ENCODE measurements at places on chromosomes 4 and X.

DNA sequence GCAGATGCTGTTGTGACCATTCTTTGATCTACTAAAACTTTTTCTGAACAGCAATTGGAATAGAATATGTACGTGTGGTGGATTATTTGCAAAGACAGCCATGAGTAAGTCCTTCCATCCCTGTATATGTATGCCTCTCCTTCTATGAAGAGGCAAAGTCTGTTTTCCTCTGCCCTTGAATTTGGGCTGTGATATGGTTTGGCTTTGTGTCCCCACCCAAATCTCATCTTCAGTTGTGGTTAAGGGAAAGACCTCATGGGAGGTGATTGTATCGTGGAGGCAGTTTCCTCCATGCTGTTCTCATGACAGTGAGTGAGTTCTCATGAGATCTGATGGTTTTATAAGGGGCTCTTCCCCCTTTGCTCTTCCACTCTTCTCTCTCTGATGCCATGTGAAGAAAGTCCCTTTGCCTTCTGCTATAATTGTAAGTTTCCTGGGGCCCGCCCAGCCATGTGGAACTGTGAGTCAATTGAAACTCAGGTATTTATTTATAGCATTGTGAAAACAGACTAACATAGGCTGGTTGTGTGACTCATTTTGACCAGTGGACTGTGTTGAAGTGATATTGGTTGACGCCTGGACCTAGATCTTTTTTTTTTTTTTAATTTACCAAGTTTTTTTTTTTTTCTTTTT lies 108.3 kb upstream of the CAMK2D start:
- no peak for DNase-seq

GRCh38 chr4:19748519-19749479 lies 502.9 kb upstream of the SLIT2 start:
- DNase-seq = no peak

GRCh38 chrX:28347476-28347875 lies 239.8 kb upstream of the IL1RAPL1 start:
- DNase-seq = no peak

DNA sequence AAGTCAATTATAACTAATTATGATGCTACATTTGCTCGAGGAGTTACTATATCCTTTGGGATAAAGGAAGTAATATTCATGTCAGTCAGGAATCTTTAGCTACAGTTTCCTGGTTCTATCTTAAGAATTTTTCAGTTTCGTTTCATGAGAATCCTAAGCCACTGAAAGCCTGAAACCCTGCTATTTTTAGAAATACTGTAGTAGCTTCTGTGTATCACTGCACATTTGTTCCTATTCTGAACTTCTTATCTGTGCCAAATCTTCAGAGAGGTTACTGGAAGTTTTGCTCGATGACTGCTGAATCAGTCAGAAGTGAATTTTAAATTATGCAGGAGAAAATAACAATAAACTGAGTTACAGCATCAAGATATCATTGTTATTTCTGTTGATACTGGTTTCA lies 249.2 kb downstream of the TENM3 start:
- DNase-seq = no peak

DNA sequence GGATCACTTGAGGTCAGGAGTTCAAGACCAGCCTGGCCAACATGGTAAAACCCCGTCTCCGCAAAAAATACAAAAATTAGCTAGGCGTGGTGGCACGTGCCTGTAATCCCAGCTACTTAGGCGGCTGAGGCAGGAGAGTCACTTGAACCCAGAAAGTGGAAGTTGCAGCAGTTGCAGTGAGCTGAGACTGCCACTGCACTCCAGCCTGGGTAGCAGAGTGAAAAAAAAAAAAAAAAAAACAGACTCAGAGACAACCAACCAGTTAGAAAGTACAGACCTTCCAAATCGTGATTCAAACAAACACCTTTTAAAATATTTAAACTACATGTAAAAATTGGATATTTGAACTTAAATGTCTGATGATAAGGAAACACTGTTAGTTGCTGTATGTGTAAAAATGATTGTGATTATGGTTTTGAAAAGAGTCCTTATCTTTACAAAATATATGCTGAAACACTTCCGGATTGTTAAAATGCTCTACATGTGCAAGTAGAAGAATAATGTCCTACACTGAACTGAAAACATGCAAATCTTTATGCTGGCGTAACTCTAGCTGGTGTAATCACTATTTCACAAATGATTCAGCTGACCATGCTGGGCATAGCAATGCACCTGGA lies 37.8 kb downstream of the SH3KBP1 start:
- DNase-seq = no peak

DNA sequence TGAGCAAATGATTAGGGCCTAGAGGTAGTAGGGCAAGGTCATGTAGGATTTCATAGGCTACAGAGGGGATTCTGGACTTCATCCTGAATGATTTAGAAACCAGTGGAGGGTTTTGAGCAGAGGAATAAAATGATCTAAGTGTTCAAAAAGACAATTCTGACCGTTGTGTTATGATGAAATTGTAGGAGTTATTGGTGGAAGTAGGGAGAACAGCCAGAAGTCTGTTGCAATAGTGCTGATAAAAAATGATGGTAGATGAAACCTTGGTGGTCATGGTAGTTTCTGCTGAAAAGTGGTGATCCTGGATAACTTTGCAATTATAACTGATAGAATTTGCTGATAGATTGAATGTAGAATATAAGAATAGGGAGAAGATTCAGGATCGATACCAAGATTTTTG lies 60.2 kb downstream of the MID1IP1 start:
- DNase-seq = no peak

- DNase-seq = no peak
These were observed 360.2 kb downstream of the GLUD2 start for GRCh38 chrX:121407627-121408026.

GRCh38 chr4:100189820-100190642 lies at the start of gene DDIT4L:
TSS of gene DDIT4L (minus strand) at chr4:100190468. CDS start at chr4:100189983, 485 bp downstream.
- DNase-seq = no peak

DNA sequence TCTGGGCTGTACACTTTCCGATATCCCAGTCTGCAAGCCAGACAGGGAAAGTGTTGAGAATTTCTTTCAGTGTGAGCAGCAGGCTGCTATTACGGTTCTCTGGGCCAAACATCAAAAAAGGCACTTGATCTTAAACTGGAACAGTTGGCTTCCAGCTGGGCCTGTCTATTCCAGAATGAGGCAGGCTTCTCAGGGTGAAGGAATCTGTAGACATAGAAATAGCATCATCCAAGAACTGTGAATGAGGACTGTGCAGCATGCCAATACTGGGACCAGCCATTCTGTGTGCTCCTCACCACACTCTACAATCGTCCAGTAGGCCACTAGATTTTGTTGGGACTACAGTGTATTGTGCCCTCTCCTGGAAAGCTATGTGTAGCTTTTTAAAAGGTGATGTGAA lies 31.1 kb downstream of the ART3 start:
- no peak for DNase-seq

DNA sequence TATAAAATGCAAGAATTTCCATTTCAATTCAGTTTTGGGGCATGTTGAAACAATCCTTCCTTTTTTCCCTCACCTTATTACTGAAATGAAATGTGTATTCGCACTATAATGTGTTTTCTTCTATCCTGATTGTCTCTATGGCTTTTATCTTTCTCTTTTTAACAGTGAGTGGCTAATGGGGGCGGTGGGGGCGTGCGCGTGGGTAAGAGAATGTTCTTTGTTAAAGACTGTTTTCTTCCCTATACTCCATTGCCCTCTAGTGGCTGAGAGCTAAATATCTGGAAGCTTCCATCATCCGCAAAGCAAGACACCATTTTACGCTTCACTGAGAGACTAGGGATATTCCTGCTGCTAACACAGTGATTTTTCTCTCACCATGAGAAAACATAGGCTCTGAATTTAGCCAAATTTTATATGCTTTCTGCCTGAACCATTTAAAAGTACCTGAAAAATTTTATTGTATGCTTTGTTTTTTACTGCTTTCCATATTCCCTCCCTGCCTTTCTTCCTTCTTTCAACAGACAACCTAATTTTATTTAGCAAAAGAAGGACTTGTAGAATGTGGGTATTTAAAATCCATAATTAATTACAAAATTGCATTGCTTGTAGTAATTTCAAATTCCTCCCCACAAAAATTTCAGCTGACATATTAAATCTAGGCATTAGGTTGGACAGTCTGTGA lies 194.0 kb downstream of the GASK1B start:
- DNase-seq = no peak

DNA sequence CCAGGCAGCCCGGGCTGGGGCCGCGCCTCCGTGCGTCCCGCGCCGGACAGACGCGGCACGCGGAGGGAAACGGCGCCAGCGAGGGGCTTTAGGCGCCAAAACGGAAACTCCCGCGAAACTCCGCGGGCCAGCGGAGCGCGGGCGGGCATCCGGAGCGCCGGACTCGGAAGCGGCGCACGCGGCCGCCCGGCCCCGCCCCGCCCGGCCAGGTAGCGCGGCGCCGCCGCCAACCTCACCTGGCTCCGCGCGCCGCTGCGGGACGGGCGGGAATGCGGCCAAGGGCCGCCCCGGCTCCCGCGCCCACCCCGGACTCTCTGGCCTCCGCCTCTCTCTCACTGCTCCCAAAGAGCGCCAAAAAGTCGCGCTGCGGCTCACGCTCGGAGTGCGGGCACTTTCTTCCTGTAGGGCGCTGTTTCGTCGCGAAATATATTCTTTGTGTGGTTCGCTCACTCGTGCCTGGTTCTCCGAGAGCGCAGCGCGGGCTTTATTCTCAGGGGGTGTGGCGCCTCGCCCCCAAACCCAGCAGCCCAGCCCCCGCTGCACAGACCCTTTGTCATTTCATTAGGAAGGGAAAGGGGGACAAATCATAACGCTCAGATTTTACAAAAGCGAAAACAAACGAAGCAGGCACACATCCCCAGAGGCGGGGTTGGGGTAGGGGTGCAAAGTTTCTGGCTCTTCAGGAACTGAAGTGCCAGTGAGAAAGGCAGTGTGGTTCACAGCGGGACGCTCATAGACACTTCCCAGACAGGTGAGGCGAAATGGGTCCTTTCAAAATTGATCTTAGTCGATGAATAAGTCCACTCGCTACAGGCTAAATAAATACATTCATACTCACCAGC lies 961 bp upstream of the MBNL3 start:
- no peak for DNase-seq

GRCh38 chrX:40009890-40010289 lies 87.9 kb downstream of the BCOR start:
- no peak for DNase-seq

DNA sequence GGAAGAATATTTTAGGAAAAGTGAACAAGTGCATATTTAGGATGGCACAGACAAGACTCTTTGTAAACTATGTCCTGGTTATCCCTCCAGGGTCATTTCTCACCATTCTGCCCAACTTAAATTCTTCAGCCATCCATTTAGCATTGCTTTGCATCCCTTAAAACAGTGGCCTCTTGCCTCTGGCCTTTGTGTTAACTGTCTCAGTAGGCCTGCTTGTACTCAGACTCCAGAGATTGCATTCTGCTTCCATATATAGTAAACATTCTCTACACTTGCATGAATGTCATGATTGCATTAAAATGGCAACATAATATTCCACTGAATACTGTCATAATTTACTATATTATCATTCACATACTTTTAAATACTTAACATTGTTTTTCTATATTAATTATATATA lies 43.2 kb downstream of the NR3C2 start:
- no peak for DNase-seq

DNA sequence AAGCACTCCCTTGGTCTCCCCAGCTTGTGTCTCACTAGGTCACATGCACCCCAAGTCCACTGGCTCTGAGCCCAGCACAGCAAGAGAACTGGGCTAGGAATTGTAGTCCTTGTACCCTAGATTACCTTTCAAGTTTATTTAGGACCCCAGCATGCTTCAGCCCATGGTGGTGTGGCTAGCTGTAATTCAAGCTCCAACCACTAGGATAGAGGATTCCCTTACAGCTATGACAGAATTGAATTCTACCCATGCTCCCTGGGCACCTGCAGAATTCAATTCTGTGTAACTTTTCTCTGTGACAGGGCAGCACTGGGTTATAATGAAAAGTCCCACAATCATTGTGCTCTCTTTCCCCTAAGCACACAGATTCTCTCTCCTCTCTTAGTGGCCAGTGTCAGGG lies 253.8 kb upstream of the DMD start:
- DNase-seq = no peak

DNA sequence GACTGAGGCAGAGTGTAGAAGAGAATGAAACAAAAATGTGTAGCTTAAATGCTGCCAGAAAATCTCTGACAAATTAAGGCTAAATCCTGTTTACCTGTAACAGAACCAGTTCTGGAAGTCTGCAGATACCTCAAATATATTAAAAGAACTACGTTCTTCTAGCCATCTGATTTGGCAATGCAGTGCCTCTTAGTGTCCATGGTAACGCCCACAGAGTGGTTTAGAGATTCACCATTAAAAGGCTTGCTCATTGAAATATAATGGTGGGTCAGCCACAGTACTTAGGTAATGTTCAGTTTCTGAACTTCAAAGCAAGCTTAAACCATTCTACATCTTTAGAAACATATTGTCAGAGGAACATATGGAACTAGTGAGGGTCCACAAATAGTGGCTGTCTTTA lies 23.2 kb upstream of the LUZP4 start:
- no peak for DNase-seq

- no peak for DNase-seq
These were observed 67.0 kb upstream of the HMX1 start for GRCh38 chr4:8938623-8939022.

DNA sequence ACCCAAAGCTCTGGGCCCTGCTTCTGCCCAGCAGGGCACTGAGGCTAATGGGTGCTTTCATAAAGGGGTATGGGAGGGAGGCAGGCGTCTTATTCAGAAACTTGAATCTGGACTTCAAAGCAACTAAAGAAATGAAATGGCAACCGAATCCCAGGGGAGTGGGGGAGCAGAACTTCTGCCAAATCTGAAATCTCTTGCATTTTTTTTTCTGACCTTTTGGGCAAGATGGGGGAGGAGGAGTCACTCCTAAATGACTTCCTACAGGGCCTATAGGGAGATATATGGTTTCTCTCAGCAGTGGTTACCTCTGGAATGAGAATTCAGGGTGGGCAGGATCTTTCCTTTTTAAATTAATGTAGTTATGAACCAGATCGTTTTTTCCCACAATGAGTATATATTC lies 30.6 kb upstream of the KIAA1210 start:
- no peak for DNase-seq

GRCh38 chrX:143298663-143299241 lies 218.5 kb downstream of the SPANXN3 start:
- no peak for DNase-seq

DNA sequence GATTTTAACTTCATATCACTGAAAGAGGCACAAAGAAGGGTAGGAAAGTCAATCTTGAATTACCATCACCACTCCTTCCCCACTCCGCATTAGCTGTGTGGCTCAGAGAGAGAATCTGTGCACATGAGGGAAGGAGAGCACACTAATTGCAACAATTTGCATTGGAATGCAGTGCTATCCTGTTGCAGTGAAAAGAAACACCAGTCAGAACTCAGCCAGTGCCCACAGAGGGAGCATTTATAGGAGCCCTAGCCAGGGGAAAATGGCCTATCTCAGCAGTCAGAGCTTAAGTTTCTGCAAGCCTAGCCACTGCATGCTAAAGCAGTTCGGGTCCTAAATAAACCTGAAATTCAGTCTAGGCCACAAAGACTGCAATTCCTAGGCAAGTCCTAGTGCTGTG lies 159.4 kb upstream of the AR start:
- DNase-seq = no peak

Measured in stimulated activated CD4-positive, alpha-beta T cell treated with anti-CD3 and anti-CD28 coated beads, Interleukin-1b, Interleukin-23, amount 100 ng/mL, for 1 hour (primary cell).